EH (cell line): ENCODE measurements at places on chromosomes 12 and 14.

- DNase-seq, result peak; percentile 58
Measured at GRCh38 chr12:57543581-57543980, 3.4 kb downstream of the DCTN2 start.

GRCh38 chr14:91649930-91650329 is 82.0 kb downstream of the CATSPERB start:
- DNase-seq, result peak; percentile 25

- peak; percentile 25 for DNase-seq
Measured at GRCh38 chr12:1047898-1048660, 57.1 kb downstream of the ERC1 start.

- DNase-seq, result peak; percentile 90
Measured at GRCh38 chr14:37197421-37198272, at the start of gene MIPOL1. TSS of gene MIPOL1 (plus strand) at chr14:37197937. CDS start at chr14:37247889, 49,952 bp downstream.

DNA sequence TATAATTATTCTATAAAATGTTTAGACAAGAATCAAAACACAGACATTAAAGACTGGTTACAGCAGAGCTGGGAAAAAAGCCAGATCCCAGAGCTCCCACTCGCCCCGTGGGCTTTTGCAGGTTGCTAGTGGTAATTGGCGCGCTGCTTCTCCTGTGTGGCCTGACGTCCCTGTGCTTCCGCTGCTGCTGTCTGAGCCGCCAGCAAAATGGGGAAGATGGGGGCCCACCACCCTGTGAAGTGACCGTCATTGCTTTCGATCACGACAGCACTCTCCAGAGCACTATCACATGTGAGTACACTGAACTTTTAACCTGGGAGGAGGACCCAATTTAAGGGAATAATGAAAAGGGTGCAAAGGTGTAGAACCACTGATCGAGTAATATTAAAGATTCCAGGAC is 7.5 kb downstream of the TMEM52B start:
- no peak for DNase-seq

- DNase-seq, result no peak
Measured at GRCh38 chr14:20782280-20782890, 1.3 kb downstream of the RNASE6 start.

DNA sequence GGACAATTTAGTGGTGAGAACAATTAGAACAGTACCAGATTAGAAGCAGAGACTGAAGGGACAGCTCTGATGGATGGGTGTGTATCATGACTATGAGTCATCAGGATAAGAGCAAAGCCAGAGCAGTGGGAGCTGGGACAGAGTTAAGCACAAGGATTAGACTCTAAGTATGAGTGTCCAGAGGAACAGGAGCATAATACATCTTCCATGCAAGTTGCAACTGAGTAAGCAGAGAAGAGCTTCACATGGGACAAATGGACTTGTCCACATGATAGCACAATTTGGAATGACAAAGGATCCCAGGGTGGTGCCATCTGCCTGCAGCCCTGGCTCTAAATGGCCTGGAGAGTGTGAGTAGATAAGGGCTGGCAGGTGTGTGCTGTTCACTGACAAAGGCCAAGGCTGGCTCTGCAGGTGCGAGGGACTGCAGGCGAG is 226.4 kb upstream of the CAND1 start:
- DNase-seq, result peak; percentile 40

DNA sequence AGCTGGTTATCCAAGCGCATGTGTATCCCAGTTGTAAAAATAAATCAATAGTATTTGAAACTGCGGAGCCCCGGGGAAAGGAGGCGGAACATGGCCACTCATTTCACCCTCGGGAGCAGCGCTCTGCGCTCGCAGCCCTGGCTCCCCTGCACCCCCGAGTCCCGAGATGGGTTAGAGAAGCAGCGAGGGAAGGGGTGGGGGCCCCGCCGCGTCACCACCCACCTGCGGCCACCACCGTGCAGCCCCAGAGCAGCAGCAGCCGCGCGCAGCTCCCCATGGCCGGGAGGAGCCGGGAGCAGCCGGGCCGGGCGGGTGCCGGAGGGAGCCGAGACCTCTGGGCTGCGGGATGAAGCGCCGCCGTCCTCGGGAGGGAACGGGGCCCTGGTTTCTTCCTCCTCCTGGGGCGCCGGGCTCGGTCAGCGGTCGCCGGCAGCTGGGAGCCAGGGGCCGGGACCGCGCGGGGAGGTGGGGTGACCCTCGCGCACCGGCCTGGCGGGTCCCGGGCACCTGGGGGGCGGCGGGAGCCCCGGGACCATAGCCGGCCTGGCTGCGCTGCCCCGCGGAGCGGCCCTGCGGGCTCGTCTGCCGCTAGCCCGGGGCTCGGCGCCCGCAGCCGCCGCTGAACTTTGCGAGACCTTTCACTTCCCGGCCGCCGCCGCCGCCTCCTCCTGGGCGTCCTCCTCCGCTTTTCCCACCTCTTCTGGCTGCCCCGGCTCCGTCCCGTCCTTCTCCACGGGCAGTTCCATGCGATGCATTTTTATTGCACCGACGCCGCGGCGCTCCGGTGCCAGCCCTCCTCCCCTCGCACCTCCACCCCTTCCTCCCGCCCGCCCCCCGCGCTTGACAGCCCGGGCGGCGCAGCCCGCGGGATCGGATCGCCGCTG is at the start of gene NTN4:
TSS of gene NTN4 (minus strand) at position 732 of the 884 bp plus-strand sequence. CDS start at position 277, 455 bp downstream.
- peak; percentile 83 for DNase-seq

DNA sequence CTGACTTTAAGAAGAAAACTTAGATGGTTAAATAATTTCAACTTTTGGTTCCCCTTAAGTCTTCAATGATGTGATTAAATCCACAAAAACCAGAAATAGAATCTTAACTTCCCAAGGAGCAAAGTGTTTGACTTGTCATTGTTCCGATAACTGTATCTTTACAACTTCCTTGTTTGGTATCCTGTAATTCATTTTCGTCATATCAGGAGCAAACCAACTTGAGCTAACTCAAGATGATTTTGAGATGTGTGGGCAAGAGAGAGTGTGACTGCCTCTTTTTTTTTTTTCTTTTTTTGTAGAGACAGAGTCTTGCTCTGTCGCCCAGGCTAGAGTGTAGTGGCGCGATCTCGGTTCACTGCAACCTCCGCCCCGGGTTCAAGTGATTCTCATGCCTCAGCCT is 25.3 kb downstream of the DRAM1 start:
- no peak for DNase-seq

DNA sequence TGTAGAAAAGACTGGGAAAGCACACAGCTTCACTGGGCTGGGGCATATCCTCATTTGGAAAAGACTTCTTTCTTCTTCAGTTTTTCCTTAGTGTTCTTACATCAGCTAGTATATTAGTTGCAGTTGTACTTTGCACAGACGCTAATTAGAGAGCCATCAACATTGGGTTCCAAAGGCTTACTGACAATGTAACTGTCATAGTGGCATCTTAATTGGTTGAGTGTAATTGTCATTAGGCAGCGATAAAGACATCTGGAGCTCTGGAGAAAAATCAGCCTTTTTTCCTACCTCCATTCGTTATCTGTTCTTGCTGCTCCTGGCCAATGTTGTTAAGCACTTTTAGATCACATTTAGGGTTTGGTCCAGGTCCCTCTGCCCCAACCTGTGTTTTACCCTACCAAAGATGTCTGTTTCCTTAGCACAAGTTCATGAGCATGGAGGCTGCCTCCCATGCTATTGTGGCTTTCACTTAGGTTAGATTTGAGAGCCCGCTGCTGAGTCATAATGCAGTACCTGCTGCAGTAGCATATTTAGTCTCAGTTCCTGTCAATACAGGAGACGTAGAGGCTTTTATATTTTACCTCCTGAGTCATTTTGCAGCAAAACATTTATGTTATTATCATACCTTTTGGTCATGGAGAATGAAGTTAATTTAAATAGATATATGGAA is 49.2 kb downstream of the FBXW8 start:
- DNase-seq, result no peak

DNA sequence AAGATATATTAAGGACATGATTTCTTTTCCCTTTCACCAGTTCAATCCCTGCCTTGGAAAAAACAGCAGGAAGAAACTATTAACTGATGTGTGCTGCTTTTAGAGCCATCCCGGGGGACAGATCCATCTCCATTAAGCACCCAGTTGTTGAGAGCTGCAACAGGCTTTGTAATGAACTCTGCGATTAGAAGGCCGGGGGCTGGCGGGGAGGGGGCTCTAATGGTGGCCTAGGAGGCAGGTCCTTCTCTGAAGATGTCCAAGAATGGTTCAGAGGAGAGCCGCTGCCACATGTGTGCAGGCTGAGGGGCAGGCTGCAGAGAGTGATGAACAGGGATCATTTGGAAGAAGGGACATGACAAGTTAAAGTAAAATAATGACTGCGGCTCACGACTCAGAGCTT is 67.8 kb downstream of the GALNT8 start:
- DNase-seq, result no peak

- DNase-seq, result peak; percentile 18
Measured at GRCh38 chr12:4108803-4109345, 164.7 kb upstream of the CCND2 start.

- no peak for DNase-seq
Measured at GRCh38 chr14:51248016-51248987, 8.3 kb downstream of the TMX1 start.

- DNase-seq, result no peak
Measured at GRCh38 chr12:58615047-58615446, 305.3 kb downstream of the LRIG3 start.

DNA sequence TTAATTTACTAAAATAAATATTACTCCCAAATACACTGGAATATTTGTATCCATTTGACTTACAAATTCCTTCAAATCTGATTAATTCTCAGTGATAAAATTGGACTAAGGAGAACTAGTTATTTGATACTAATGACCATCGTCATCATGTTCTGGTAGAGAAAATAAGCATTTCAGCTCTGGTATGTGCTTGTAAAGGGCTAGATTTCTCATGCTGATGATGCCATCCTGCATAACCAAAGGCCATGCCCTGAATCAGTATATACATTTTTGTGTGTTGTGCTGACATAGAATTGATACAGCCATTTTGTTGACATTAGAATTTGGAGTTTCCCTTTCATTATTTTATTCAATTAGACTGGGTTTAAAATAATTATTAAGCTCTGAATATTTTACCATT is 148.9 kb downstream of the PCNX1 start:
- peak; percentile 52 for DNase-seq

DNA sequence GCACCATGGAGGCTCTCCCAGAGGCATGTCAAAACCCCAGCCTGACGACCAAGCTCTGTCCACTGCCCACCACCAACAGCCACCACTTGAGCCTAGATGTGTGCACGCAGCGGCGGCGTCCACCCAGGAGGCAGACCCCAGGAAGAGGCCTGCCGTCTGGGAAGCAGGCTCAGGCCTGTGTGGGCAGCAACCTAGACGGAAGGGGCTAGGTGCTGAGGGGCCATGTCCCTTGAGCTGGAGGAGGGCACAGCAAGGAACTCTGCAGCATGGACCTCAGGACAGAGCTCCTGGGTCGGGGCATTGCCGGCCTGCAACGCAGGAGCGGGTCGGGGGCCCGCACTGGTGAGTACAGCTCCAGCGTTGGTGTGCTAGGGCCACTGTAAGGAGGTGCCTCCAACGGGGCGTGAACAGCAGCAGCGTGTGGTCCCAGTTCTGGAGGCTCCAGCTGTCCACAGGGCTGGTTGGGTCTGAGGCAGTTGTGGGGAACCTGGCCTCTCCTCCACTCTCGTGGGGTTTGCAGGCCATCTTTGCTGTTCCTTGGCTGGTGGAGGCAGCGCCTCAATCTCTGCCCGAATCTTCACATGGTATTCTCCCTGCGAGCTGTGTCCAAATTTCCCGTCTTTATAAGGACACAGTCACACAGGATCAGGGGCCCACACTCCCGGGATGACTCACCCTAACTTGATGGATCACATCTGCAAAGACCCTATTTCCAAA is 20.5 kb downstream of the ZBTB42 start:
- DNase-seq, result no peak

DNA sequence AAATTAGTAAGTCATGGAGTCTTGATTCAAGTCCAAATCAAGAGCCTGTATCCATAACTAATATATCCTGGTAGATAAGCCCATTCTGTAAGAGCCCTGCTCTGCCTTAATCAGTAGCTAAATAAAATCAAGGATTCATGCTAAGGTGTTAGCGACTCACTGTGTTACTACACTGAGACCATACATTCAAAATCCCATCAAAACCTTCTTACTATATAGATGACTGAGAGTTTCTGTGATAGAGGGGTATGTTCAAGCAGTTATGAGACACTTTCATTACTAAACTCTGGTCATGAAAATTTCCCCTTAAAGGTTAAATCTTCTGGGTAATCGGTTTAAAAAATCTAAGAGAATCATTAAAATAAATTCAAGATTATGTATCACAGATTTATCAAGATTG is 78.5 kb downstream of the MDGA2 start:
- no peak for DNase-seq

GRCh38 chr14:89430391-89431236 is 13.6 kb upstream of the FOXN3 start:
- DNase-seq, result peak; percentile 50

- peak; percentile 56 for DNase-seq
Measured at GRCh38 chr14:76950055-76951020, 78.2 kb downstream of the IRF2BPL start.

GRCh38 chr12:128652136-128652751 is 171.5 kb downstream of the SLC15A4 start:
- DNase-seq, result no peak

- DNase-seq, result no peak
Measured at GRCh38 chr14:55336691-55337090, 65.5 kb downstream of the FBXO34 start.

DNA sequence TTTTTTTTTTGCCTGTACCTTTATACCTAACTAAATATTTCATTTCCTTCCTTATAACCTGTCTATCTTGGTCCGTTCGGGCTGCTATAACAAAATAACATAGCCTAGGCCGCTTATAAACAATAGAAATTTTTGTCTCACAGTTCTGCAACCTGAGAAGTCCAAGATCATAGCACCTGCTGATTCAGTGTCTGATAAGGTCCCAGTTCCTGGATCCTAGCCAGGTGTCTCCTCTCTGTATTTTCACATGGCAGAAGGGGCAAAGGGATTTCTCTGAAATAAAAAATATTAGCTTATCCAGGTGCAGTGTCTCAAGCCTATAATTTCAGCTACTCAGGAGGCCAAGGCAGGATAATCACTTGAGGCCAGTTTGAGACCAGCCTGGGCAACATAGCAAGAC is 1046.6 kb upstream of the USP15 start:
- DNase-seq, result no peak

DNA sequence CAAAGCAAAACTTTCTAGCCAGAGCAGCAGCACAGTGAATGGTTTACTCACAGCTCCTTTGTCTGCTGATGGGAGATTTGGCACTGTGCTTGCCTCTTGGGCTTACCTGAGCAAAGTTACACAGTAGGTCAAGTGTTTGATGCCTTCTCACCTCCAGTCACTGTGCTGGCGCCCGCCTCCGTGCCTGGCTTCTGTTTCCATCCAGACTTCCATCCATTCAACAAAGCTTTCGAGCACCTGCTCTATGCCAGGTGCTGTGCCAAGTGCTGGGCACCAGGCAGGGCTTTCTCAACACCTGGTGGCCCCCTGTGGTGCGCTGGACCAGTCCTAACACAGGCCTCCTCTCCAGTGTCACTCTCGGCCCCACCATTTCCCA is 199.2 kb upstream of the EEA1 start:
- no peak for DNase-seq

GRCh38 chr12:95231190-95231589 is 13.6 kb downstream of the VEZT start:
- DNase-seq, result peak; percentile 22
